Neural progenitor cell (in vitro differentiated cells): ENCODE measurements at places on chromosomes 6 and 20. TPM values are rescaled to one million over a fixed set of nuclear protein-coding genes. Genes with fewer than 3 reads are reported as not detected.

Gene HLA-DRB5
- total RNA-seq, result 2.2 and 3.4 TPM in 2 replicates

Gene PGBD1
- 13.6 and 13.8 TPM in 2 replicates for total RNA-seq

Gene RUNX2
- 0.09 and 0.19 TPM in 2 replicates for total RNA-seq

Gene FAXC
- 13.5 and 23.0 TPM in 2 replicates for total RNA-seq

Gene C6orf163
- 2.6 and 3.1 TPM in 2 replicates for total RNA-seq
